ENCODE measurements at places on chromosomes 7 and 10.

GRCh38 chr10:112984756-112985155 lies 34.7 kb downstream of the TCF7L2 start:
- DNase-seq: no peak

DNA sequence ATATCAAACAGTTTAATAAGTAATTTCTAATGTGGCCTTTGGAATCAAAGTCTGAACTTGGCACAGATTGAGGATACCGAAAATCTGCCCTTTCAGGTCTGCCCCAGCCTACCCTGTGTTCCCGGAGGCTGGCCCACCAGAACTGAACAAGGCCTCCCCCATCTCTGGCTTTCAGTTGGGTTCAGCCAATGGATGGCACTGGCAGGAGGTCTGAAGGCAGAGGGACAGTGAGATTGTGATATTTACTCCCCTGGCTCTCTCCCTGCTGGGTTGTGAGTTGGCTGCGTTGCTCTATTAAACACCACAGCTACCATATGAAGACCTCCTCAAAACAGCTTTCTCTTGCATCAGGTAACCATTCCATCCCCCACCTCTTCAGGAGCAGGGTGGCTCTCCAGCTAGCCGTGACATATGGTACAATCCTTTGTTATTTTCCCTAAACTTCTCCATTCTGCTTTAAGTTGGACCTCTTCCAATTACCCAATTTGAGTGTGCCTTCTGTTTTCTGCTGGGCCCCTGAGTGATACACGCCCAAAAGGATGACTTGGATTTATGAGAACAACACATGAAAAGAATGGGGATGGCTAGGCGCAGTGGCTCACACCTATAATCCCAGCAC lies 28.1 kb downstream of the DNMBP start:
- DNase-seq: no peak

- DNase-seq: no peak
Observed at GRCh38 chr10:62626079-62626478, 178.4 kb upstream of the ADO start.

DNA sequence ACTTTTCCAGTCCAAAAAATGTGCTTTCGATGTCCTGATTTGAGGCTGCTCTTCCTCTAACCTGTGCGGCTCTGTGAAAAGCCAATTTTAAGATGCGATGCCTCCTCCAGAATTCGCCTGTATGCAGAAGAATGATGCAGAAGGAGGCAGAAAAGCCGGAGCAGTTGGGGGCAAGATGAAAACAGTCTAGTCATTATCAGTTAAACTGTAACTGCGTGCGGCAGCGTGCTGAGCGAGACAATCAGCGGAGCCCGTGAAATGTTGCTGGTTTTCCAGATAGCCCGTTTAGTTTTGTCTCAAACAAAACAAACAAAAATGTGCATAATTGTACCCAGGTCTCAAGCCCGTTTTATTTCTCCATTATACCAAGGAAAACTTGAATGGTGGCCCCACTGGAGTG lies 137.0 kb upstream of the FGFR2 start:
- DNase-seq: no peak

- peak; percentile 21 for DNase-seq
Observed at GRCh38 chr7:154953006-154953684, 49.8 kb downstream of the PAXIP1 start.

- DNase-seq: no peak
Observed at GRCh38 chr10:7436490-7437100, 25.8 kb upstream of the SFMBT2 start.

GRCh38 chr7:40455485-40455884 lies 320.7 kb downstream of the SUGCT start:
- DNase-seq: no peak

DNA sequence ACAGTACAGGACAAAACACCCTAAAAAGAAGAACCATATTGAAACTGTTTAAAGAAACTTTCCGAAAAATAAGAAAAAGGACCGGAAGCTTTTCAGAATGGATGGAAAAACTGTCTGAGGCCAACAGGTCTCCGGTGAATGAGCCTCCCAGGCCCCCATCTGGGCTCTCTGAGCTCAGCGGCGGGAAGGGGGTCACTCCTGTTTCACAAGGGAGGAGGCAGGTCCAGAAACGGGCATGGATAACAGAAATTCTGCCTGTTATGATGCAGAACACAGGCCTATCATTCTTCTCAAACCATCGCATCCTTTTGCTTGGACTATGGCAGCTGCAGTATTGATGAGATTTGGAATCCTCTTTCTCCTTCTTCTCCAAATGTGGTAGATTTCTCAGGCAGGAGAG lies 58.9 kb upstream of the SHH start:
- DNase-seq: no peak

DNA sequence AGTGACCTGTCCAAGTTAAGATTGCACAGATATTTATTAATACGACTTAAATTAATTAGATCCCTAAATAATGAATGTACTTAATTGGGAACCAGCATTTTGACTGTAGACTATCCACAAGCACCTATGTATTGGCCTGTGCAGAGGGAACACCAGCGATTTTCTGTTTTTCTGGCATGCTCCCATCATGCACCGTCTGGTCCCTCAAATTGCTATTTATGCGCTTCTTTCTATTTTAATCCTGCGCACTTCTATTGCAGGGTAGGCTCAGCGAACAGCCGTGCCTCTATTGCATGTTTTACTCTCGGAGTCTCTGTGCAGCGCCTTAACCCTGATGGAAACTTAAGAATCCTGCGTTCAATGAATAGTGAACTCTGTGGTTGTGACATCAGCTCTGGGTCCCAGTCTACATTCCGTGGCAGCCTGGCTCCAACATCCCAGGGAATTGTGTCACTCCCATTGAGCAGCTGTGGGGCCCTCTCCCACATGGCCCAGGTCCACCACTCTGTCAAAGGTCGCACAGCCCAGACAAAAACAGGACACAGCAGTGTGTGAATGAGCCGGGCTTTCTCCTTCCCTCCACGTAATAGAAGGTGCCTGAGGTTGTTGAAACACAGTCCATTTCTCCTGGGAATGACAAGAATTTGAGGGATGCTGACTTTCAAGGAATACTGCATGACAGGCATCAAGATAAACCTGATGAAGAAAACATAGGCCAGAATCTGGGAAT lies 239.7 kb upstream of the KLF6 start:
- DNase-seq: no peak

DNA sequence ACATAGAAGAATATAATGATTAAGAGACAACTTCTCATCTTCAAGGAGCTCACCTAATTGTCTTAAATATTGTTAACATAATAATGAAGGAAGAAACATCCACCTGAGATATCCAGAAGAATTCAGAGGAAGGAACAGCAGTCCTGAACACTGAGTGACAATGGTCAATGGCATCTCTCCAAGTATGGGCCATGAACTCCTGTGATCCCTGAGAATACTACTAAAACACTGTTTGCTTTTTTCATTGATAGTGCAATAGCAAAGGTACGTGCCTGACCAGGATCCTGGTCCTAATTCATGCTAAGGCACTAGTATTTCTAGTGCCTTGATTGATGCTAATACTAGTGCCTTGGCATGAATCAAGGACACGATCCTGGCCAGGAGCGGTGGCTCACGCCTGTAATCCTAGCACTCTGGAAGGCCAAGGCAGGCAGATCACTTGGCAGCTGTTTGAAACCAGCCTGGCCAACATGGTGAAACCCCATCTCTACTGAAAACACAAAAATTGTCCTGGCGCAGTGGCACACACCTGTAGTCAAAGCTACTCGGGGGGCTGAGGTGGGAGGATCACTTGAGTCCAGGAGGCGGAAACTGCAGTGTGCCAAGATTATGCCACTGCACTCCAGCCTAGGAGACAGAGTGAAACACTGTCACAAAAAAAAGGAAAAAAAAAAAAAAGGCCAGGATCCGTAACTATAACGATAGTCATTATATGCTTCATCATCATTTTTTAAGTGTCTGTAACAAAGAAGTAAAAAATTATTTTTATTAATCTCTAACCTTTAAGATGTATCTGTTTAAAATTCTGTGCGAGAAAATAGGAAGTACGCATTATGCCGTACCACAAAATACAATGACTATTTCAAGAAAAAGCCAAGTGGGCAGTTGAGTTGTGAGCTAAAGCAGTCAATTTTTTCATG lies 49.1 kb downstream of the SRPK2 start:
- no peak for DNase-seq

GRCh38 chr10:30812018-30812851 lies 182.7 kb upstream of the LYZL2 start:
- peak; percentile 76 for DNase-seq

DNA sequence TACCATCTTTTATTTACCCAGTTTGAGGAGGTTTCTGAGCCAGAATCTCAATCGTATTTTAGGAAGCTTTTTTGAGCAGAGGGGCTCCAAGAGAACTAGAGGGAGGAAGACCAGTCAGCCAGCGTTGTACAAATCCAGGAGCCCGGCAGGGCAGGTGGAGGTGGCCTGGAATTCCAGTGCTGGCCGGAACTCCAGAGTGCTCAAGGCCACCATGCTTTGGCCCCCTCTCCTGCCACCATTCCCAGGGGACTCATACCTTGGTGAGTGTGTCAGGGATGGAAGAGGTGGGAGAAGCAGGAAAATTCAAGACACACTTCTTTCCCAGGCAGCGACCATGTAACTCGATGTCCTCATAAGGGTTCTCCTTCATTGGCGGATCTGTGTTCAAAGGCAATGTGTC lies 55.3 kb downstream of the DENND2A start:
- no peak for DNase-seq

- DNase-seq: no peak
Observed at GRCh38 chr7:121484089-121484763, 88.1 kb upstream of the FAM3C start.

DNA sequence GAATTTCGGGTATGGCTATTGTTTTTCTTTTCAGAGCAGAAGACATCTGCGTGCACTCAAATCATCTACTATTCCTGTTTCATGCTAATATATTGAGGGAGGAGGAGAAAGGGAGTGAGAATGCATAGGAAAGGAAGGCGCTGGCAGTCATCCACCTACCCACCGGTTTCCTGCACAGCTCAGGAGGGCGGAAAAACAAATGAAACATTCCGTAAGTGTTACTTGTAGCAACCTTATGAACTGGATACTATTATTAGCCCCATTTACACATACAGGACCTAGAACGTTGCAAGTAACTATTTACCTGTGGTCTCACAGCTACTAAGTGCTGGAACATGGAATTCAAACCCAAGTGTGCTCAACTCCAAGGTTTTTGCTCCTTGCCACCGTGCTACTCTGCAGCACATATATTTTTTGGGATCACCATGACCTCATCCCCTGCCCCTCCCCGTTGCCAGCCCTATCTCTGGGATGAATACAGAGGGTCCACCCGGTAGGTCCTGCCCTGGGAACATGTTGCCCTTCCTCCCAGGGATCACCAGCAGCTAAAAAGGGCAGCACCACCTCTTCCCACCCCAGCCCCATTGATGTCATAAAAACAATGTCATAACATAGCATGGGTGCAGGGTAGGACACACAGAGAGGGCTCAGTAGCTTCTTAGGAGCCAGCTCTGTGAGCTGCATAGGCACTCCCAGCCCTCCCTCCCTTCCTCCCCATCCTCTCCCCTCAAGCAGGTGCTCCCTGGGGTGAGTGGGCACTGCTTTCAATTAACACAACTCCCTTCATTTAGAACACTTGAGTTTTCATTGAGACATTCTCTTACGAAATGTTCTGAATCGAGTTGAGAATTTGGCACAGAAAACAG lies 16.9 kb downstream of the GFRA1 start:
- no peak for DNase-seq

DNA sequence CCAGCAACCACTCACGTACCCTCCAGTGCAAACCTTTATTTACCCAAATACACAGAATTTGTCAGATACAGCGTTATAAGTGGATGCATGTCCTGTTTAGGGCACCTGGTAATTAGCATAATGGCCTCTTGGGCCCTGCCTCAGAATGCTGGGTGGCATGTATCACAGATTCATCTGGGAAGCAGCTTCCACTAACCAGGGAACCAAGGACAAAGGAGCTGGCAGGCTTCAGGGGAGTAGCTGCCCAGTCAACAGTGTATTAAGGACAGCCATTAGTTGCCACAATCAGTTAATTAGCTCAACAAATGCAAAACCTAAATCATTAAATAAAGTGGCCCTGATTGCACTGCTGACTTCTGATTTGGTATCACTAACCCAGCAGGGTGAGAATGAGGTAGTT lies 105.7 kb downstream of the RAPGEF5 start:
- peak; percentile 56 for DNase-seq

- no peak for DNase-seq
Observed at GRCh38 chr7:47472444-47473157, 109.3 kb downstream of the TNS3 start.

GRCh38 chr10:31456468-31456867 lies 137.5 kb downstream of the ZEB1 start:
- no peak for DNase-seq
